ENCODE measurements at places on chromosomes 2 and 18.

DNA sequence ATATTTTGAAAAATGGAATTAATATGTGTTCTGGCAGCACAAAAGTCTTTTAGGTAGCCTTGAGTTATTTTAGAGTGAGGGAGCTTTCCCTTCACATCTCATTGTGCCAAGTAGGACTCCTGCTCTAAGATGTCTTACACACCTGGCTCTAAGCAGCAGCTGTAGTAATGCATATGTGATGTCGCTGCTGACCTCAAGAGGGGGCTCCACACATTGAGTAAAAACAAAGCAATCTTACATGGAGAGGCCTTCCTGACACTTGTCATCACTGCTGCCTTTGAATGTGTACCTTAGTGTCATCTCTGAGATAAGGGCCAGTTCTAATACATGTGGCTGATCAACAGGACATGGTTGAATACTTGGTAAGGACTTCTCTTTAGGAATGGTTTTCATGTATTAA is 75.8 kb downstream of the ACTR3 start:
- DNase-seq, result peak; percentile 28

DNA sequence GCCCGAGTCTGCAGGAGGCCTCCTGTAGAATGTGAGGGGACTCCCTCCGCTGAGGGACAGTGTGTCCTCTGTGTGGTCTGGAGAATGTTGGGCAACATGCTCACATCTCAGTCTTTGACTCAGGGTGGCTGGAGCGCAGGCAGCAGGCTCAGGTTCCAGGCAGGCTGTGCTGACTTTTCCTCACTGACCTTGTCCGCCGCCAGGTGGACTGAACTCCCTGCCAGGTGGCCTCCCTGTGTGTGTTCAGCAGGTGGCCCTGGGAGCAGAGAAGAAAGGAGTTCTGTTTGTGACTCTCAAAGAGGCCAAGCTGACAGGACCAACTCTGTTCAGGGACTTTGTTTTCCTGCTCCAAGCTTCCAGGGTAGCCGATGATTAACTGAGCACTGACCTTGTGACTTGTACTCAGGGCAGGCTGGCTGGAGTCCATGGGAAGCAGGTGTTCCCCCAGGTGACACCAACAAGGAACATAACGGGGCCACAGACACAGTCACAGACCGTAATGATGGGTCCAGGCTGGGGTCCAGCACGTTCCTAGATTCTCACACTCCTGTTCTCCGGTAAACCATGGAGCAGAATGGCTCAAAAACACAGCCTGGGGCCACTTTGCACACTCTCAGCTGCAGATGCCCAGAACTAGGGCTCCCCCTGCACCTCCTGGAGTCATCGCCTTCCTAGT is 439.8 kb downstream of the RNF144A start:
- DNase-seq, result no peak

DNA sequence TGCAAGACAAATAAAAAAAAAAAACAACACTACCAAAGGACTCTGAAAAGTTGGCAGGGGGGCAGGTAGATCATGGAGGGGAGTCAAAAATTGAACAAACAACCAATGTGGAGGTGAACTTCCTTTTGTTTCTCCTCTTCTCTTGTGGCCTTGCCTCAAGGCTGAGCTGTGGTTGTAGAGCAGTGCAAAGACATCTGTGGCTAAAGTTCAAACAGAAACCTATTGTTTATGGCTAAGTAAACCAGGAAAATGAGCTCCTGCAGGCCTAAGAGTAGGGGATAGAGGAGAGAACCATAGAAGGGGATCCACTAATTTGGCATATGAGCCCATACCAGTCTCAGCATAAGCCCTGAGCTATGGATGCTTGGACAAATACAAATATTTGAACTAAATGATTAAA is 40.2 kb upstream of the EGR4 start:
- DNase-seq, result peak; percentile 27

DNA sequence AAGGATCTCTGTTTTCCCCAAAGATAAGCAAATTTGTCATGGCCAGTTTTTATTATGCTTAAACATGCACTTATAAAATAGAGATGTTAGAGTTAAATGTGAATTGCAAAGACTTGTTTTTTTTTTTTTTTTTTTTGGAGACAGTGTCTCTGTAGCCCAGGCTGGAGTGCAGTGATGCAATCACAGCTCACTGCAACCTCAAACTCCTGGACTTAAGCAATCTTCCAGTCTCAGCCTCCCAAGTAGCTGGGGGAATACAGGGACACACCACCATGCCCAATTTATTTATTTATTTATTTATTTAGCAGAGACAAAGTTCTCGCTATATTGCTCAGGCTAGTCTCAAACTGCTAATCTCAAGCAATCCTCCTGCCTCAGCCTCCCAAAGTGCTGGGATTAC is 15.1 kb downstream of the PHOSPHO2 start:
- DNase-seq, result no peak

DNA sequence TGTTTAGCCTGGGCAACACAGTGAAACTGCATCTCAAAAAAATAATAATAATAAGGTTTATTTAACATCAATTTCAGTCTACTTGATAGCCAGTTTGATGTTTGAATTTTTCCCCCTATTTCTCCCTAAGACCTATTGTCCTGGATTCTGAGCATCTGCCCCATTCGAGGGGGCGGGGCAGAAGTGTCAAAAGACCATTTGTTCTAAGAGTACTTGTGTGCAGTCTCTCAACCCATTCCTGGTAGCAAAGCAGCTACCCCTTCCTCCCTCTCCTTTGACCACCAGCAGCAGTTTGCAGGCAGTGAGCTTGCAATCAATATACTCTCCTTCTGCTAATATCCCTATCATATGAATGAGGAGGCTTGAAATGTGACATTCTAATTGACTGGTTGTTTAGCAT is 71.9 kb downstream of the VWC2L start:
- DNase-seq, result no peak

GRCh38 chr2:237514474-237515130 is 27.6 kb downstream of the MLPH start:
- no peak for DNase-seq

- no peak for DNase-seq
These were observed 1517.5 kb downstream of the RPIA start for GRCh38 chr2:90209009-90209408.

DNA sequence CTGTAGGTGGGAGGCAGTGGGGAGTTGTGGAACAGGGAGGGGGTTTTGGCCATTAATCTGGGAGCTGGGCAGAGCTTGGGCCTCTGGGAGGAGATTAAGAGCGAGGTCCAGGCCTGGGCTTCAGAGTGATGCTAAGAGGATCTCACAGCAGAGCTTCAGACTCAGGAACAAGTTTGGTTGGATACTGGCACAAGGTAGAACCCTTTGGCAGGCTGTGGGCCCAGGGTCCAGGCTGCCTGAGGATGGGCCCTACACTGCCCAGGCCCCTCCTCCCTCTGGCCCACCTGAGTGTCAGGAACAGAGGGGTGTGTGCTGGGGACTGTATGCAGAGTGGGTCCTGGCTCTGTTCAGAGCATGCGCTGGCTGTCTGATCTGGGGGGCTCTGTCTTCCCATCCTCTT is 334.9 kb downstream of the CYP26B1 start:
- DNase-seq, result no peak

DNA sequence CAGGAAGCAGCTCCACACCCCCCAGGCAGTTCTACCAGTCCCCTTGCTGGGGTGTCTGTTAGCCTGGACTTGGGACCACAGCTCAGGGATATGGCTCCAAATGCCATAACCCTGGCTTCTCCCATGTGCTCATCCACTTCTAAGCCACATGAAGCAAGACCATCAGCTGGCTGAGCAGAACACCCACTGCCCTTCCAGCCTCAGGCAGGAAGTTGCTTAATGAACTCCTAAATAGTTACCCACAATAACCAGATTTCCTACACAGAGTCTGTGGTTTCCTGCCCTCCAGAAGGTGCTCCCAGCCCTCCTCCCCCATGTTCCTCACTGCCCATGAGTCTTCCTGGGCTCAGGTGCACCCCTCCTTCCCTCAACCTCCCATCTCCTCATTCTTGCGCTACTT is 98.3 kb upstream of the EPC2 start:
- no peak for DNase-seq

GRCh38 chr2:20781656-20782265 is 41.1 kb downstream of the LDAH start:
- DNase-seq, result peak; percentile 1

- no peak for DNase-seq
These were observed 302.1 kb downstream of the CYRIA start for GRCh38 chr2:16363581-16363980.

GRCh38 chr2:159077869-159078268 is 109.4 kb downstream of the TANC1 start:
- DNase-seq, result no peak

DNA sequence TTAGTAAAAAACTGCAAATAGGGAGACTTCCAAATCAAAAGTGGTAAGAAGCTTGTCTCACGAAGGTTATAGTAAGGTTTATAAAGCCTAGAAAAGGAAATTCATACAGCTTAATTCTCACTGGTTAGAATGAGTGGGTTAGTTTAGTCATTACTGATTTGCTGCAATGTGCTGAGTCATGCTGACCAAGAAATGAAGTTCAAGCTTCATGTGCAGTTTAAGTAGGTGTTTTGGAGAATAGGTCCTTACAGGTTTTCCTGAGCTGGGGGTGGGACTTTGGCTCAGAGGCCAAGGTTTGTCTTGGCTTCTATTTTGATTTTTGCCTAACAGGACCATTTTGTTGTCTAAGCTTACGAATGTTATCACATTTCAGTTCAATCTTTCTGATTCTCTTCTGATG is 15.1 kb downstream of the CLIP4 start:
- no peak for DNase-seq

- no peak for DNase-seq
These were observed 135.8 kb downstream of the HDAC4 start for GRCh38 chr2:239264838-239265651.

DNA sequence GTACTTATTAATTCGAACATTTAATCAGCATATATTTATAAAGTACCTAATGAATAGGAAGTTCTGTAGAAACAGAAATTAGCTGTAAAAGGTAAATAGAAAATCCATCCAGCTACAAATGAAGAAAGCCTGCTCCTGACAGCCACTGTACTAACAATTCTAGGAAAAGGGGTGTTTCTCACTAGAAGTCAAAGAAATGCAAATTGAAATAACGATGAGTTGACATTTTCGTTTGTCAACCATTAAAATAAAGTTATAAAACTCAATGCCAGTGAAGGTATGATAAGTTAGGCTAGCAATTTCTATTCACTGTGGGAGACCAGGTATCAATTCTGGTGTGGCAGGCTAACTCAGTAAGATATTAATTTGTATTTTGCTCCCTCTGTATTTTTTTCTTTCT is 198.0 kb downstream of the ARL4C start:
- no peak for DNase-seq

GRCh38 chr2:10205162-10205475 is 82.6 kb downstream of the RRM2 start:
- DNase-seq, result no peak

- DNase-seq, result no peak
These were observed 861.6 kb upstream of the CELF4 start for GRCh38 chr18:38427234-38427633.

- DNase-seq, result no peak
These were observed 9.0 kb upstream of the ONECUT2 start for GRCh38 chr18:57426187-57426586.

DNA sequence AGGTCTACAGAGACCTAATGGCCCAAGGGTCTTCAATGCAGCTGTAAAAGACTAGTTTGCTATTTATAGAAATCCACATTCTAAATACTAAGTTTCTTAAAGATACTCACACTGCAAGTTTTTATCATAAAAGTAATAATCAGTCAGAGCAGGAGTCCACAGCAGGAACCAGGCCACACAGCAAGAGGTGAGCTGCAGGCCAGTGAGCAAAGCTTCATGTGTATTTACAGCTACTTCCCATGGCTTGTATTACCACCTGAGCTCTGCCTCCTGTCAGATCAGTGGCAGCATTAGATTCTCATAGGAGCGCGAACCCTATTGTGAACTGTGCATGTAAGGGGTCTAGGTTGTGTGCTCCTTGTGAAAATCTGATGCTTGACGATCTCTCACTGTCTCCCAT is 6.7 kb upstream of the SCN9A start:
- no peak for DNase-seq

- DNase-seq, result no peak
These were observed 195.0 kb downstream of the LOXHD1 start for GRCh38 chr18:46461993-46462392.

- DNase-seq, result no peak
These were observed 38.4 kb downstream of the VPS54 start for GRCh38 chr2:63980794-63981193.

GRCh38 chr18:35328868-35329267 is 15.4 kb downstream of the ZNF24 start:
- DNase-seq, result no peak

GRCh38 chr2:48169141-48169592 is 262.9 kb upstream of the FBXO11 start:
- DNase-seq, result no peak

GRCh38 chr2:71831193-71831577 is 316.5 kb downstream of the CYP26B1 start:
- no peak for DNase-seq

DNA sequence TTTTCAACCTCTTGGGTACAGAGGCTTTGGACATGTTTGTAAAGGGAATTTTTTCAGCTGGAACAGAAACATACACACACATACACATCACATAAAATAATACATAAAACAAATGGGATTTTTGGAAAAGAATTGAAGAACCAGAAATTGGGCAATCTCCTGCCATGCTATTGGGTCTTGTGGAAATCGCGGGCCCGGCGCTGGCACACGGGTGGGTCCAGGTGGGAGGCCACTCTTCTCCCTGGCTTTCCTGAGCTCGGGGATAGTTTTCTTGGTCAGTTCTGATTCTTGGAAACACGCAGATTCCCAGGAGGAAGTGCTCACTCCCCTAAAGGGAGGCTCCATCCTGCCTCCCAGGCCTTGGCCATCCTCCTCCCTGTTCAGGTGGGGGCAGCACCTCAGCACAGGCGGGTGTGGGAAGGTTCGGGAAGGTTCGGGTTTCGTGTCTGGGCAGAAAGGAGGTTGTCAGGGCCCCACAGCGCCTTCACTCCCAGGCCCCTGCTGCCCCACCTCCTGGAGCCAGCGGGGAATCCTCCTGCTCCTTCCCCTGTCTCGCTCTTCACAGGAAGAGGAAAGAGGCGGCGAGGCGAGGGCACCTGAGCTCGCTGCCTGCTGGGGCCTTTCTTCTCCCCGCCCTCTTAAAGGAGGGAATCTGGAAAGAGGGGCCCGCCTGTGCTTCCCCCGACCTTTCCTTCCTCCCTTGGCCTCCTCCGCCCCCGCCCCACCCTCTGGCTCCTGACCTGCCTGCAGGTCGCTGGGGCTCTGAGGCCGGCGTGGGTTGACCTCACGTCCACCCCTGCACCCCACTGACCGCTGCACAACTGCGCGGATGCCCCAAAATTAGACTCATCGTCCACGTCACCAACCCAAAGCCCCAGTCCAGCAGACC is 97.8 kb upstream of the PXDN start:
- no peak for DNase-seq

DNA sequence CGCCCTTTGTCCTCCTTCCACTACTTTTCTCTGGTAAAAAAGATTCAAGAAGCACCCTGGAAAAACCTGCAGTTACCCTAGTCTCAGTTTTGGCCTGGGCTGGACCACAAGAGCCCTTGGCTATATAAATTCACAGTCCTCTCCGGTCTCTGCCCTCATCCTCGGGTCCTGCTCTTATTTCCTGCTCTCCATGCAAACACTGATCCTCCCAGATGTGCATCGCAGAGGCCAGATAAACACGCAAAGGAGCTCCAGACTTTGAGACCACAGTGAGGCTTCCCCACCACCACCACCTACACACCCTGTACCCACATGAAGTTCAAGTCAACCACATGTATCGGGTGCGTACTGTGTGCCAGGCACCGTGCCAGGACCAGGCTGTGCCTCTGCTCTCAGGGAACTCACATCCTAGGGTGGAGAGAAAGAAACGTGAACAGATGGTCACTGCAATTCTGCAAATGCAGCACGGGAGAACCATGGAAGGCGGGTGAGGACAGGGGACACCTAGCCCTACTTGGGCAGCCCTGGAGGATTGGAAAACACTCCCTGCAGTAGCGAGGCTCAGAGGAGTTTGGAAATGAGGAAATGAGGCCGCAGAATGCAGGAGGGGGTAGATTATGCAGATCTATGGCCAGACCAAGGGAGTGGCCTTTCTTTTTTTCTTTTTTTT is 7.4 kb downstream of the CTDSP1 start:
- peak; percentile 41 for DNase-seq

Data from NCI-H748 treated with DMSO at 0.1 percent for 48 hours (cell line).